ENCODE measurements at places on chromosomes 5 and 9.

DNA sequence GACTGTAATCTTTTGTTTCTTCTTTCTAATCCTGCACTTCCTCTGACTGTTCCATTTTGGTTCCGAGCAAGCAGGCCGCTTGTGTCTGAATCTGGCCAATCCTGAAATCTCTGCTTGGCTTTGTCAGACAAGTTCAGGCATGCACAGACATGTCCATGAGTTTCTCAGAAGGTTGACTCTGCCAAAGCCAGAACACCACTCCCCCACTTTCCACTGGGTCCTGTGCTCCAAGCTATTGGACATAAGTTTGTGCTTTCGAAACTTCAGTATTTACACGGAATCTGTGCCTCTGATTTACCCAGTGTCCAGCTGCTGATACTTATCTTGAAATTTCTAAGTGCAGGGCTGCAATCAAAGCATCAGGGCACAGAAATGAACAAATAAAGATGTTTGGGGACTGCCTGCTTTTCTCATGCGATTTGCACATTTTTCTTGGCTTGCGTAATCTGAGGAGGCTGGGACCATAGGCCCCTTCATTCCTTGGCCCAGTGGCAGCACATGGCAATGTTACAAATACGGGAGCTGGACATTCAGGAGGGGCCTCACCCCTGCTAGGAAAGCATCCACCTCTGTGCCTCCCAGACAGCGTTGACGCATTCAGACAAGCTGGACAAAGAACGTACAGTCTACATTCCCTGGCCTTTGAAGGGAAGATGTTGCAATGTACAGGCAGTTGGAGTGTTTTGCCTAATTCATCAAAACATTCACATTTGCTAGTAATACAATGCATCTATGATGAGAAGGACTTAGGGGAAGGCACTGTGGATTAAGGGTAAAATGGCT, 209.2 kb upstream of the PAPPA start:
- no peak for DNase-seq

DNA sequence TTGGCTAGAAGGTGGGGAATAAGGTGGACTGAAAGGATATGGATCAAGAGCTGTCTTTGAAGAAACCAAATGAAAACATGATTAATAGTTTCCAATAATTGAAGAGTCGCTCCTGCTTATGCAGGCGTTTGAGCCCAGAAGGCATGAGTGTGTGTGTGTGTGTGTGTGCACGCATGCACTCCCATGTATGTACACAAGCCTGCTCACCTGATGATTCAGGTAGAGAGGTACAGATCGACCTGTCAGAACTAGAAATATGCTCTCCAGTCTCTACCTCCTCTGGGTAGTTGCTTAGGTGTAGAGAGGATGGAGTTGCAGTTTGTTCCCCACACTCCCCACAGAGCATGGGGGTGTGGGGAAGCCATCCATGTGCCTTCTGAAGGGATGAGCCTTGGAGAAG, 1.1 kb upstream of the FGF1 start:
- no peak for DNase-seq

DNA sequence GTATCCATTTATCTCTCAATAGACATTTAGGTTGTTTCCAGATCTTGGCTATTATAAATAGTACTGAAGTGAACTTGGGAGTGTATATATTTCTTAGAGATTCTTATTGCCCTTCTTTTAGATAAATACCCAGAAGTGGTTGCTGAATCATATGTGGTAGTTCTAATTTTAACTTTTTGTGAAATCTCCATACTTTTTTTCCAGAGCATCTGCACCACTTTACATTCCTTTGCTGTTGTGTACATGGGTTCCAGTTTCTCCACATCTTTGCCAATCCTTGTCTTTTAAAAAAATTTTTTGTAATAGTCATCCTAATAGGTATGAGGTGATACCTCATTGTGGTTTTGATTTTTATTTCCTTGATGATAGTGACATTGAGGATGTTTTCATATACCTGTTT, 303.7 kb downstream of the CCDC171 start:
- no peak for DNase-seq

GRCh38 chr9:34540827-34541226, 18.0 kb upstream of the ENHO start:
- DNase-seq = no peak

DNA sequence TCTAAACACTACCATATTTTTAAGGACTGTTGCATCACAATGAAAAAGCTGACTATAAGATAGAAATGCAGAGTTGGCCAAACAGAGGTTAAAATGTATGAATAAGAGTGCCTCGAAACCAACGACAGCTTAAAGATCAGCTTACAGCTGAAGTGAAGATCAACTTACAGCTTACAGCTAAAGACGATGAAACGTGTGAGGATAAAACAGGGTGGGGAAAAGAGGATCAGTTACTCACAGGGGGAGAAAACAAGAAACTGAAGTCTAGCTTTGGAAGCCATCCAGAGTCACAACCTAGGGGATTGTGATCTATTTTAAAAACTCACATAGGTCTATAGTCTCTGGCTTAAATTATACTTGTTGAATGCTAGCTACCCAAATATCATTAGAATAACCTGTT, 220.0 kb downstream of the SNCAIP start:
- no peak for DNase-seq

GRCh38 chr9:76013809-76014208, 123.3 kb downstream of the PCSK5 start:
- DNase-seq = no peak

- no peak for DNase-seq
These were observed 166.0 kb downstream of the ADAMTSL1 start for GRCh38 chr9:18639911-18640310.

GRCh38 chr9:113957821-113958341, 81.8 kb downstream of the ZNF618 start:
- no peak for DNase-seq

DNA sequence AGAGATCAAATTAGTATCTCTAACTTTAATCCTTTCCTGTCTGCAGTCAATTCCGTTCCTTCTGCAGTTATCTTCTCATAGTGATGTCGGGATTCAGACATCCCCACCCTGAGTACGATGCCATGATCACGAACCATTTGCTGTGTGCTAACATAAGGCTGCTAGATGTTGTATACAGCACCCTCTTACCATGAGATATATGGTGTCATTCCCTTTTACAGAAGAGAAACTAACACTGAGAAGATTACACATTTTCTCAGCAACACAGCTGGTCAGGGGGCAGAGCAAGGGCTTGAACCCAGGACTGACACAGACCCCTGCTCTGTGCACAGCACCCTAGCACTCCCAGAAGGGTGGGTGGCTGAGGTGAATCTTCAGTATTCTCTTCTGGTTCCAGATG, 46.9 kb upstream of the HSD17B4 start:
- DNase-seq = no peak

DNA sequence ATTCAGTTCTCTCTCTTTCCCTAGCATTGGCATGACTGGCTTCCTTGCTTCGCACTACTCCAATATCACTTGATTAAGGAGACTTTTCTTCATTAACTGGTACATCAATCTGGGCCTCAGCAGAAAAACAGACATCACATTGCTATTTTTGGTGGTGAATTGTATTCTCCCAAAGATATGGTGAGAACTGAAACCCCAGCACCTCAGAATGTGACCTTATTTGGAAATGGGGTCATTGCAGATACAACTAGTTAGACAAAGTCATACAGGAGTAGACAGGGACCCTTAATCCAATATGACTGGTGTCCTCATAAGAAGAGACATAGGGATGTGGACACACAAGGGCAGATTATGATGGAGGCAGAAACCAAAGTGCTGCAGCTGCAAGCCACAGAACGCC, 7.5 kb upstream of the RAD23B start:
- no peak for DNase-seq

- DNase-seq = no peak
These were observed 69.0 kb downstream of the SHC3 start for GRCh38 chr9:89109666-89110065.

- no peak for DNase-seq
These were observed 872.7 kb downstream of the EFNA5 start for GRCh38 chr5:106797996-106798395.
